ENCODE measurements at places on chromosomes 5 and 9.

- no peak for DNase-seq
Measured at GRCh38 chr9:127689329-127690000, 17.3 kb upstream of the CFAP157 start.

- DNase-seq, result no peak
Measured at GRCh38 chr9:108642871-108643270, 212.9 kb downstream of the ACTL7B start.

GRCh38 chr5:29387384-29387783 lies 1806.1 kb upstream of the CDH6 start:
- no peak for DNase-seq

- DNase-seq, result no peak
Measured at GRCh38 chr9:114538241-114538640, 33.0 kb upstream of the WHRN start.

DNA sequence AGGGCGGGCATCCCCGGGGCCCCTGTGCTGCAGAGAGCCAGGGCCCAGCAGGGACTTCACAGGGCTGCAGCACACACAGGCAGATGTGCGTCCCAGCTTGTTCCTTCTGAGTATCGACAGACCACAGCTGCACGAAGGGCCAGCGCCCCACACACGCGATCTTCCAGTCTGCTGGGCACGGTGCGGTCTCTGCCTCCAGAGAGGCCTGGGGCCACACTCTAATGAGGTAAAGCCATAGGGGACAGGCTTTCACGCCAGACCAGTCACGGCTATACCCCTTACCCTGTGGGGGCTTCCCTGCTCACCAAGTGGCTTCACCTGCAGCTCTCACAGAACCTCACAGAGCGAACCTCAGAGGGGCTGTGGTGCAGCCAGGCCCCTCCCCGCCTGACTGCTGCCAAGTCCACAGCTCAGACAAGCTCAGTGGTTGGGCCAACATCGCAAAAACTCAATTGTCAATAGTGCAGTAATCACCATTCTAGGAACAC lies 82.2 kb downstream of the SHB start:
- DNase-seq, result no peak

GRCh38 chr5:148615644-148616275 lies 38.6 kb downstream of the HTR4 start:
- no peak for DNase-seq

GRCh38 chr5:13946111-13946510 lies 1.6 kb upstream of the DNAH5 start:
- DNase-seq, result no peak

GRCh38 chr5:72844218-72844603 lies 27.8 kb downstream of the TNPO1 start:
- no peak for DNase-seq

- no peak for DNase-seq
Measured at GRCh38 chr5:138610415-138610917, 35.3 kb upstream of the HSPA9 start.

GRCh38 chr5:13470263-13470662 lies 474.2 kb downstream of the DNAH5 start:
- DNase-seq, result no peak

DNA sequence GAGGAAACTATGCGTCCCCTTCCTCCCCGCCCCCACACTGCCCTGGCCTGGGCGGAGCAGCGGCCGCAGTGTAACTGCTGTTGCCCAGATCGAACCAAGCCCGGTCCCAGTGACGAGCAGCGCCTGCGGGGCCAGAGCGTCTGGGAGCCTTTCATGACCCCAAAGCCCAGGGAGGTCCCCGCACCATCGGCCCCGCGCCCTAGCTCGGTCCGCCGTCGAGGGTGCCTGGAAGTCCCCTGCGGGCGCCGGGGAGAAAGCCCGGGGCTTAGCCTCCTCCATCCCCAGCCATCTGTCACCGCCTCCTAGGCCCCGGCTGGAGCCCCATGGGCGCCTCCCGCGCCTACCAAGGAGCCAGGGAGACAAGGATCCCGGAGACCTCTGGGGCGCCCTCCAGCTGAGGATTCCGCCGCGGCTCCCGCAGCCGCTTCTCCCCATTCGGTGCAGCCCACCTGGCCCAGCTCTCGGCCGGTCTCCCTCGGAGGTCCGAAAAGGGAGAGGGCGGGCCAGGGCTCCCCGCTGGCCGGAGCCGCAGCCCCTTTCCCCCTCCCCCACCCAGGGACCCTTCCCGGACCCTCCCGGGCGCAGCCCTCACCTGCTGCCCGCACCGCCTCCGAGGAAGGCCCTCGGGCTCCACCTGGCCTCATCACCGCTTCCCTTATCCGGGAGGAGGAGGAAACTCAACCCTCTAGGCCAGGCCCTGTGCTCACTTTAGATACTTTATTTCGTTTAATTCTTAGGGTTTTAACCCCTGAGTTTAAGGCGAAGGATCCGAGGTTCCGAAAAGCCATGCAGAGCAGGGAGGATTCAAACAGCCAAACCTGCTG lies 45.6 kb downstream of the APTX start:
- no peak for DNase-seq

GRCh38 chr9:120299785-120300184 lies 280.2 kb downstream of the CDK5RAP2 start:
- DNase-seq, result no peak
